Fibroblast of the conjunctiva (primary cell): ENCODE measurements at places on chromosomes 5 and 9.
A peak's percentile ranks its signal among the peaks of the same experiment; 100 is the strongest.

GRCh38 chr9:114499528-114499927 is 5.7 kb downstream of the WHRN start:
- DNase-seq, result no peak

DNA sequence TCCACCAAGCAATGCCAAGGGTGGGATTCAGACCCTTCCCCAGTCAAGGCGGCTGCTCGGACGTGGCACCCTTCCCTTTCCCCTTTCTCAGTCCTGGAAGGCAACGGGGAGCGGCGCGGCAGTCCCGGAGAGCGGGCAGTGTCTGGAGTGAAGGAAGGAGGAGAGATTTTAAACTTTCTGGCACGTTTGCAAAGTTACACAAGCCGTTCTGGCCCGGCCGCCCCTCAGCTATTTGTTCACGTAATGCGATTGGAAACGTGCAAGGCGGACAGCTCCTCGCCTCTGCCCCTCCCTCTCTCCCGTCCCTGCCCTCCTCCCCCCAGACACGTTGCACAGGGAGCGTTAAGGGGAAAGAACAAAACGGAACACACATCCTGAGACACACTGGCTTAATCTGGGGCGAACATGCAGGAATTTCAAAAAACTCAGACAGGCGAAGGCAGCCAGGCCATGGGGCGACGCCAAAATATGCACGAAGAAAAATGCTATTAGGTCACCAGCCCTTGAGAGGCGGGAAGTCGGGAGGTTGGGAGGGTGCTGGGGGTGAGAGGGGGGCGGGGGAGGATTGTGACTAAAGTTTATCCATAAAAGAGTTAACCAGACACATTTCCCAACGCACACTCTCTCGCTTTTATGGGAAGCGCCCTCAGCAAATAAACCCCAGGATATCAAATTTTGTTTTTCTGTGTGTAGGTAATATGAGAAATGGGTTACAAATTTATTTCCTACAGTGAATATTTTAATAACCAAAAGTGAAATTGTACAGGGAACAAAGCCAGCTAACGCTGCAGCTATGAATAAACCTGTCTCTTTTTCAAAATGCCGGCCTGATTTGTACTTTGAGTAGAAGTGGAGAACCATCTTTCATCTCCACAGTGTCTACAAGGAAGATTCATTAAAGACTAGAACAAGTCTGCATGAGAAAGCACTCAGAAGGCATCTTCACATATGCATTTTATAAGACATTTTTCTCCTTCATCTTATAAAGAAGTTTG is at the start of gene LOX:
TSS of gene LOX (minus strand) at position 144 of the 995 bp plus-strand sequence. CDS start 274 bp downstream, outside the sequence.
- DNase-seq, result peak; percentile 95

- no peak for DNase-seq
Measured at GRCh38 chr5:95531491-95531890, 23.3 kb downstream of the SKIC3 start.

- no peak for DNase-seq
Measured at GRCh38 chr9:61634192-61634591, 444.4 kb downstream of the SPATA31A7 start.

DNA sequence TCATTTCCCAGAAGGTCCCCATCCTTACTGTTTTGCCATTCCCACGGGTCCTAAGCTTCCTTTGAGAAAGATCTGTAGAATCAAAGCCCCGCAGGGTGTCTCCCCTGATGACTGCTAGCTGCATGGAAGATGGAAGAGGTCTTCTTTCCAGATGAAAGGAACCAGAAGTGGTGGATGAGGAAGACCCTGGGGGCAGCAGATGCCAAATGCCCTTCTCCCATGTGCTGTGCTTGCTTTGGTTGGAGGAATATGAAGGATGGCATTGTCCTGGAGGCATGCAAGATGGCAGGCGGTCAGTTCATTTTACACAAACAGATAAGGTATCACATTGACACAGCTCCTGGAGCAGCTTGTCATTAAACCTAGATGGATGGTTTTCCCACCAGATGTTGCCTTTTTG is 25.8 kb upstream of the CER1 start:
- DNase-seq, result no peak

DNA sequence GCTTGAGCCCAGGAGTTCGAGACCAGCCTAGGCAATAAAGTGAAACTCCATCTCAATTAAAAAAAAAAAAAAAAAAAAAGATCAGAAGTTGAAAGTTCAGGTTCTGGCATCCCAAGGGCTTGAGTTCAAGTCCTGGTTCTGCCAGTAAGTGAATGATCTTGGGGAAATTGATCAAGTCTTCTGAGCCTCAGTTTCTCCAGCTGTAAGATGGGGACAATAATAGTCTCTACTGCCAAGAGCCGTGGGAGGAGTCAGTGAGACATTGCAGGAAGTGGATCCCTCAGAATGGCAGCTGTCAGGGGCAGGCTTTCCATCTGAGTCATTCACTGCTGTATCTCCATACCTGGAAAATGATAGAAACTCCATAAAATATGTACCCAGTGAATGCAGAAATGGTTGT is 37.8 kb upstream of the FUBP3 start:
- DNase-seq, result no peak

GRCh38 chr9:135604437-135605237 is 34.7 kb downstream of the GLT6D1 start:
- no peak for DNase-seq

GRCh38 chr5:147882586-147883313 is 4.2 kb downstream of the SCGB3A2 start:
- no peak for DNase-seq

DNA sequence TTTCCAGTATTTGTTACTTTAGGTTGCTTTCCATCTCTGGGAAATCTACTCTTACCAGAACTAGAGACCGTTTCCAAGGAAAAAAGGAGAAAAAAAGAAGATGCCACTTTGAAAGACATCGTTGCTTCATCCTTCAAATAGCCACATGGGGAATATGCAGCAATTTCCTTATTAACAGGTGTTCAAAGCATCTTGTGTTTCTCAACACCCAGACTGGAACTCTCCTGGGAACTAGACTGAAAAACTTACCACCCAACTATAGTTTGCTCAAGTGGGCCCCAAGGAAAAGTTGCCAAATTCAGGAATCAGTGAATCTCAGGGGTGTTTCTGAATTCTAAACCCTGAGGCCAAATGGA is 80.0 kb upstream of the JAK2 start:
- DNase-seq, result no peak

DNA sequence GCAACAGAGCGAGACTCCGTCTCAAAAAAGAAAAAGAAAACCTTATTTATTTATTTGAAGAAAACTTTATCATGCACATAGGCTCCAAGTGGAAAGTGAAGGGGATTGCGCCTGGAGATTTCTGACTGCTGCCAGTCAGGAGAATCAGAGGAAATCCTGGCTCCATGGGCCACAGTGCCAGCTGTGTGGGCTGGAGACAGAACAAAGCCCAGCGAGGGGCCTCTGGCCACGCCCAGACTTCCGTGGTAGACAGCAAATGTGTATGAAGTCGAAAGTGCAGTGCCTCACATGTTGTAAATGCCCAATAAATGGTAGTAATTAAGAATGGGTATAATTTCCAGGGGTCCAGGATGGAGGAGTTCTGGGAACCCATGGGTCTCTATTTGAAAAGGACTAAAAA is 75.8 kb upstream of the WWC1 start:
- no peak for DNase-seq

DNA sequence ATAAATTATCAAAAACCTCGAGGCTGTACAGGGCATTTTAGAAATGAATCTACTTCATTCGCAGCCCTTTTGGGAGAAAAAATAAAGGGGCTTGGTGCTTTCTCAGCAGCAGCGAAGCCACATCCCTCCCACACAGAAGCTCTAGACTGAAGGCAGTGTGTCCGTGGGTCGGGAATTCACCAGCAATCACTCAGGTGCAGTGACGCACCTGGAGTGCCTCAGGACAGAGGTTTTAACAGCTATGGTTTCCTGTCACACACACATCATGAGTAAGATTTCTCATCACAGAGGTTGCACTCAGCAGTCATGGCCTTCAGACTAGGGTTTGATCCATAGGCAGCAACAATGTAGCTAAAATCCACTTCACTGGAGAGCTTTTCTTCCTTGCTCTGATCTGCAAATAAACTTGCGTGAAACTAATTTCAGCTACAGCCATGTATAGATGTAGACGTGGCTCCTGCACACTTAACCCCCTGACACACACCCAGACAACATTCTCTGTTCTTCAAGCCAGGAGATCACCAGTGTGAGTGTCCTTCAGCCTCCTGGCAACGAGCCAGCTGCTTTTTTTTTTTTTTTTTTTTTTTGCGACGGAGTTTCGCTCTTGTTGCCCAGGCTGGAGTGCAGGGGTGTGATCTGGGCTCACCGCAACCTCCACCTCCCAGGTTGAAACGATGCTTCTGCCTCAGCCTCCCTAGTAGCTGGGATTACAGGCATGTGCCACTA is 34.8 kb downstream of the DYNC2I2 start:
- no peak for DNase-seq

GRCh38 chr5:169413416-169413815 is 112.5 kb upstream of the SLIT3 start:
- no peak for DNase-seq

DNA sequence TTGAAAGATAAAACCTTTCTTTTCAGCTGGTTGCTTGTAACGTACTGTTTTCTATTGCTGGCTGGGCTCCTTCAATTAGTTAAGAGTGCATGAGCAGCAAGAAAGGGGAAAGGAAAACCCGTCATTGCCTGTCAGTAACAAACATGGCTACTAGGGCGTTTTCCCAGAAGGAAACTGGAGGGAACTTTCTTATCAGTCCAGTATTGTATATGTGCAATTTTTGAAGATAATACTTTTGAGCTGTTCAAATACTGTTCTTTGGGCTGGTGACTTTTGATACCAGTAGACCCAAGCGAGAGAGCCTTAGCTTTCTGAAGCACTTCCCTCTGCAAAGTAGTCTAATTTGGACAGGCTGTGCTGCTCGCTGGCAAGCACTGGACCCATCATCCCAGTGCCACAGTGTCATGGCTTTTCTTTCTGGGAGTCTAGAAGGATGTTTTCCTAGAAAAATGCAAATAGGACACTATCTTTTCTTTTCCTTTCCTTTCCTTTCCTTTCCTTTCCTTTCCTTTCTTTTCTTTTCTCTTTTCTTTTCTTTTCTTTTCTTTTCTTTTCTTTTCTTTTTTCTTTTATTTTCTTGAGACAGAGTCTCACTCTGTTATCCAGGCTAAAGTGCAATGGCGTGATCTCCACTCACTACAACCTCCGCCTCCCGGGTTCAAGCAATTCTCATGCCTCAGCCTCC is 149.9 kb upstream of the SMIM23 start:
- no peak for DNase-seq

GRCh38 chr5:124210111-124210910 is 536.1 kb downstream of the ZNF608 start:
- DNase-seq, result no peak

DNA sequence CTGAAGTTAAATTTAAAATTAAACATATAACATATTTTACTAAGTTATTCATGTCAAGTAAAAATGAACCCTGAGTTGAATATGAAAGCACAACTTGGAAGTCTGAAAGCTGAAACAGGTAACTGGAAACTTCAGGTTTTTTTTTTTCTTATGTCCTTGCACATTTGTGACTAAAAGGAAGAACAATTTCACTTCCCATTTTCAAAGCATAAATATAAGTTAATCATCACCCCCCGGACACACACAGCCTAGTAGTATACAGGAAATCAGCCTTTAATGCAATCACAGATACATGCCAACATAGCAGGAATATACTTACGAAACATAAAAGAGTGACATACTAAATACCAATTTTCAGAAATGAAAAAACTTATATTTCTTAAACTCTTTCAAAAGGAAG is 225.9 kb downstream of the RFX3 start:
- no peak for DNase-seq

GRCh38 chr9:136762915-136763648 is 1.2 kb downstream of the LCN15 start:
- no peak for DNase-seq

DNA sequence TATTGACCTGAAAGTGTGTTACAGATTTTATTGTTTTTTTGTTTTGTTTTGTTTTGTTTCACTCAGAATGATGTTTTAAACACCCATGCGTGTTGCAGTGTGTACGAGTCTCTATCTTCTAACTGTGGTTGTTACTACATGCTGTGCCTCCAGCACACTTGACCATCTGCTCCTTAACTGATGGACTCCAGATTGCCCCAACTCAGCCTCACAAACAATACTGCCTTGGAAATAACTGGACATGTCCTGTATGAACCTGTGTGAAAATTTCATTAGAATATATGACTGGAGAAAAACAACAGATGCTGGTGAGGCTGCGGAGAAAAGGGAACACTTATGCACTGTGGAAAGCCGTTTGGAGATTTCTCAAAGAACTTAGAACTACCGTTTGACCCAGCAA is 68.7 kb upstream of the HAND1 start:
- no peak for DNase-seq

GRCh38 chr5:159781626-159782157 is 134.6 kb upstream of the ADRA1B start:
- DNase-seq, result no peak

GRCh38 chr5:89729623-89730301 is 679.8 kb downstream of the CETN3 start:
- DNase-seq, result no peak

GRCh38 chr5:151180291-151180690 is 22.7 kb upstream of the ANXA6 start:
- DNase-seq, result no peak

DNA sequence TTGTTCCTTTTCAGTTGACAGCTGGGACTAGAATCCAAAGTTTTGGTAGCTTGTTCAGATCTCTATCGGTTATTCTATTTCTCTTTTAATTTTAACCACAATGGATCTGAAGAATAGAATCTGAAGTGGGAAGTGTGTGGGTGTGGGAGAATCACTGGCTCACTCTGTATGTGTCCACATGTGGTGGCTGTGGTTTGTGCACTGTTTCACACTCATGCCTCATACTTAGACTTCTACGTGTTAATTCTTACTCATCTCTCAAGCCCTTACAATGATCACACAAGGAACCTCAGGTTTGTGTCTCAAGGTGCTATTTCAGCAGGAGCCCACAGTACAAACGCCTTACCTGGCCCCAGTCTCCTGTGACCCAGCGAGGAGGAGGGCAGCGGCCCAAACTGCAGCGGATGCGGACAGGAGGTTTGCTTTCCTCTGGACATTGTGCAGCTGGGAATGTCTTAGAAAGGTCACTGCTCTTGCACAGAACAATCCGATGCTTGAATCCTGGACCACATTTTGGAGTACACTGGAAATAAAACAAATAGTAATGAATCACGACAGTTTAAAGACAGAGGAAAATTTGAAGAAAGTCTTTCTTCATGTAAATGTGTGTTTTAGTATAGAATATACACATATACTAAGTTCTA is 309.1 kb downstream of the ADAMTS6 start:
- DNase-seq, result no peak

DNA sequence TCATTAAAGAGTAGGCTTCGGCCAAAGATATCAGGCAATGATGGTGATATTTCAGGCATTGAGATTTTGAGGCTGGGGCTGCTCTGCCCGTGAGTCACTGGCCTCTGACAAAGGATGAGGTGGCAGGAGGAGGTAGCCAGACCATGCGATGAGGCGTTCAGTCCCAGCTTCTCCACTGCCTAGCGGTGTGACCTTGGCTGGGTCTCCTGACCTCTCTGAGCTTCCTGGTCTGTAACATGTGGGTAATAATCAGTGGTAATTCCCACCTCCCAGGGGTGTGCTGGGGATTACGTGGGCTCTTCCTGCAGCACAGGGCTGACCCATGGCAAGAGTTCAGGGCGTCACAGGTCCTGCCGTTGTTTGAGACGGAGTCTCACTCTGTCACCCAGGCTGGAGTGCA is 73.2 kb upstream of the RAPGEF1 start:
- no peak for DNase-seq
